ENCODE measurements at places on chromosomes 5 and 9. TPM values are rescaled to one million over a fixed set of nuclear protein-coding genes. Genes with fewer than 3 reads are reported as not detected.

DNA sequence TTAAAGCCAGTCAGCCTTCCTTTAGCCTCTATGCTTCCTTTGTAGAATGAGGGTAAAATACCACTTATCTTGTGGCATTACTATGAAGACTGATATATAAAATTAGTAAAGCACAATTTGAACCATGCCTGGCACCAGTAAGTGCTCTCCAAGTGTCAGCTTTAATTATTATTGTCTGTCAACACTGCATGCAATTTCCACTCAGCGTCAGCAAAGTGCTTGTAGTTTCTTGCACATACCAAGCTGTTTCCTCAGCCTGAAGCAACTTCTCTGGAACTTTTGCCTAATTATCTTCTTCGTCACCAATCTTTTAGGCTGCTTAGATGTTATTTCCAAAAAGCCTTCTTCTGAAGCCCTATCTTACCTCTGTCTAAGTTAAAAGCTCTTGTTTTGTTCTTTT lies 177.3 kb downstream of the CDC42SE2 start:
- no peaks in the 10 kb centered on the region for H3K27me3 ChIP-seq
- DNase-seq = no peak
- H3K4me3 ChIP-seq = no peak overlapping the region
- no peak overlapping the region for H3K27ac ChIP-seq
- H3K4me1 ChIP-seq = no peaks in the 10 kb centered on the region
- peaks cover 11% of the 10 kb centered on the region for H3K36me3 ChIP-seq

- no peak for DNase-seq
- H3K27me3 ChIP-seq = no peaks in the 10 kb centered on the region
Observed at GRCh38 chr5:30849931-30850710, 343.4 kb upstream of the CDH6 start.

DNA sequence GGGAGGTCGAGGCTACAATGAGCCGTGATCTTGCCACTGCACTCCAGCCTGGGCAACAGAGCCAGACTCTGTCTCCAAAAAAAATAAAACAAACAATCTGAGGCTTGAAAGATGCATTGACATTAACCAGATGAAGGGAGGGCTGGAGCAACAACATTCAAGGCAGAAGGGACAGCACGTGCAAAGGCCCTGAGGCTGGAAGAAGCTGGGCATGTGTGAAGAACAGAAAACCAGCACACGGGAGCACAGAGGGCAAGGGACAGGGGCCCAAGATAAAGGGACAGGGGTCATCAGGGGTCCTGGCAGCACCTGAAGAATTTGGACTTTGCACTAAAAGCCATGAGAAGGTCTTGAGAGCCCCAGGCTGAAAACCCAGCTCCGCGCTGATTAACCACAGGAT lies 3.3 kb downstream of the PTGES start:
- DNase-seq = no peak
- H3K4me1 ChIP-seq = peaks cover 2% of the 10 kb centered on the region
- H3K36me3 ChIP-seq = no peaks in the 10 kb centered on the region
- H3K27me3 ChIP-seq = peaks cover 24% of the 10 kb centered on the region

Gene TGFBI
- 3.8 TPM for total RNA-seq

- no peak overlapping the region for H3K4me3 ChIP-seq
- no peak for DNase-seq
- H3K27ac ChIP-seq = no peak overlapping the region
- H3K27me3 ChIP-seq = peaks cover 13% of the 10 kb centered on the region
- no peaks in the 10 kb centered on the region for H3K4me1 ChIP-seq
- no peaks in the 10 kb centered on the region for H3K36me3 ChIP-seq
Observed at GRCh38 chr9:6584881-6585597, 60.5 kb downstream of the GLDC start.

- no peak overlapping the region for H3K4me3 ChIP-seq
- no peak for DNase-seq
- H3K27ac ChIP-seq = peak overlapping the region; percentile 52
- peaks cover 1% of the 10 kb centered on the region for H3K36me3 ChIP-seq
- peaks cover 7% of the 10 kb centered on the region for H3K4me1 ChIP-seq
Observed at GRCh38 chr5:93079046-93079445, 502.0 kb downstream of the NR2F1-AS1 start.

Gene SOWAHA
- total RNA-seq = 0.98 TPM

DNA sequence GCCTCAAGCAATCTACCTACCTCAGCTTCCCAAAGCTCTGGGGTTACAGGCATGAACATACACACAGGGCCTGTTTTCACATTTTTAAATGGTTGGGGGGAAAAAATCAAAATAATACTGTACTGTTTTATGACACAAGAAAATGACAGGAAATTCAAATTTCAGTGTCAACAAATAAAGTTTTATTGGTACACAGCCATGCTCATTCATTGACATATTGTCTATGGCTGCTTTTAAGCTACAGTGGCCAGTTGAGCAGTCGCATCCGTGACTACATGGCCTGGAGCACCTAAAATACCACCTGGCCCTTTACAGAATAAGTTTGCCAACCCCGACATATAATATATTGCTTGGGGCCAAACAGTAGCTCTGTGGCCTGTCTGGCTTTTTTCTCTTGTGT lies 56.4 kb upstream of the GGTA1 start:
- H3K27ac ChIP-seq = no peak overlapping the region
- H3K4me3 ChIP-seq = no peak overlapping the region
- no peaks in the 10 kb centered on the region for H3K36me3 ChIP-seq

Gene CDH6
- 132 TPM for total RNA-seq

DNA sequence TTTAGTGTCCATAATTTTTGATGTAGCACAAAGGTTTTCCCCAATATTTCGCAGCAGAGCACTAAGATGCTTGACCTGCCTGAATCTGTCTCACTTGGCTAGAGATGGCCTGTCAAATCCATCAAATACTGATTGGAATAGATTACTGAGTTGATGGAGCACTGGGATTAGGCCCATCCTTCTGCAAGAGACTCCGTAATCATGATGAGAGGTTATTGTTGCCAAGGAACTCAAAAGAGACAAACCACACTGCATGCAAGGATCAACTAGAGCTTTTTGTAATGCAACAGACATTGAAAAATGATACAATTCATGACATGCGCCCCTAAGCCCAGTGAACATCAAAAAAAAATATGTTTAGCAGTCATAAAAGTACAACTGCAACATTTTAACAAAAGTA lies 585.3 kb upstream of the GRAMD2B start:
- H3K4me1 ChIP-seq = peaks cover 21% of the 10 kb centered on the region
- H3K27me3 ChIP-seq = no peaks in the 10 kb centered on the region

Gene HMCN2
- total RNA-seq = 0.26 TPM

- no peaks in the 10 kb centered on the region for H3K36me3 ChIP-seq
- H3K4me1 ChIP-seq = no peaks in the 10 kb centered on the region
- no peak for DNase-seq
- no peak overlapping the region for H3K27ac ChIP-seq
- no peak overlapping the region for H3K4me3 ChIP-seq
Observed at GRCh38 chr5:143586781-143587362, 183.4 kb upstream of the NR3C1 start.

DNA sequence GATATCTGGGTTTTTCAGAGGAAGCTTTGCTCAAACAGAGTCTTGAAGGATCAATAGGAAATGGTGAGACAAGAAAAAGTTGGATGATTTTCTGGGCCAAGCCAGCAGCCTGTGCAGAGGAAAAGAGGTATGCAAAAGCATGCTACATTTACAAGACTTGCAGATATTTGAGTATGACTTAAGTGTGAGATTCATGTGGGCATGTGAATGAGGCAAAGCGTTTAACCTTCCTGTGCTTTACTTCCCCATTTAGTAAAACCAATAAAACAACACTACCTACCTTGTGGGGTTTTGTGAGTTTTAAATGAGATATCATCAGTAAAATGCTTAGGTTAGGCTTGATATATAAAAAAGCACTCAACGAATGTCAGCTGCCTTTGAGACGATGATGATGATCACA lies 58.1 kb downstream of the PIP5K1B start:
- no peaks in the 10 kb centered on the region for H3K4me1 ChIP-seq
- H3K27ac ChIP-seq = no peak overlapping the region
- no peaks in the 10 kb centered on the region for H3K36me3 ChIP-seq

- peaks cover 2% of the 10 kb centered on the region for H3K4me1 ChIP-seq
- H3K36me3 ChIP-seq = no peaks in the 10 kb centered on the region
- DNase-seq = no peak
- no peak overlapping the region for H3K27ac ChIP-seq
- H3K4me3 ChIP-seq = no peak overlapping the region
Observed at GRCh38 chr5:72511774-72512592, 4.8 kb upstream of the ZNF366 start.

DNA sequence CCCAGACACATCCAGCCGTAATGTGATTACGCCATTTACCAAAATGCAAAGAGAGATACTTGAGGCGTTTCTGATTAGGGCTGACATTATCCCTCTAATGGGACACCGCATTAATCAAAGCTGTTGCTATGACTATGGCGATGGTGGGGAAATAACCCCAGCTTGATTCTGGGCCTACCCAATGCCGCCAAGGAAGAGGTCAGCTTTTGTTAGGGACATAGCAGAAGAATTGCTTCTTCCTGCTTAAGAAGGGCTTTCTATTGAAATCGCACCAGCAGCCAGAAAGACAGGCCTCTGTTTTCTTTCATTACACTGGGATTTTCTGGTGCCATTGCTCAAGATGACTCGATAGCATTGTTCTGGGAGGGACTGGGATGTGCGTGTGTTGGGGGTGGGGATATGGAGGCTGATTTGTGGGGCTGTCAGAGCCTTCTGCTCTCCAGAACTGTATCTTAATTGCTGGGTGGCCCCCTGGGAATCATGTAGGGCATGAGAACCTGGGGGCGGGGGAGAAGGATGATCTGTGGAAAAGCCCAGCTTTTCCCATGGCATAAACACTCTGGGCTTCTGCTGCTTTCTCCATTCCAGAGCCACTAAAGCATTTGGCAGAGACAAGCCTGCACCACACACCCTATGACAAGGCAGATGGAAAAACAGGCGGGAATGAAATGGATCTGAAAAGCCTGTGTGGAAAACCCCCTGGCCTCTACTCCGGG lies 106.5 kb upstream of the RAD23B start:
- H3K4me3 ChIP-seq = no peak overlapping the region
- no peak overlapping the region for H3K27ac ChIP-seq
- no peaks in the 10 kb centered on the region for H3K36me3 ChIP-seq
- H3K4me1 ChIP-seq = peaks cover 5% of the 10 kb centered on the region
- DNase-seq = no peak

GRCh38 chr5:121862801-121863200 lies 11.1 kb downstream of the FTMT start:
- H3K27ac ChIP-seq = no peak overlapping the region
- no peak for DNase-seq
- no peaks in the 10 kb centered on the region for H3K27me3 ChIP-seq
- no peaks in the 10 kb centered on the region for H3K36me3 ChIP-seq
- no peak overlapping the region for H3K4me3 ChIP-seq

DNA sequence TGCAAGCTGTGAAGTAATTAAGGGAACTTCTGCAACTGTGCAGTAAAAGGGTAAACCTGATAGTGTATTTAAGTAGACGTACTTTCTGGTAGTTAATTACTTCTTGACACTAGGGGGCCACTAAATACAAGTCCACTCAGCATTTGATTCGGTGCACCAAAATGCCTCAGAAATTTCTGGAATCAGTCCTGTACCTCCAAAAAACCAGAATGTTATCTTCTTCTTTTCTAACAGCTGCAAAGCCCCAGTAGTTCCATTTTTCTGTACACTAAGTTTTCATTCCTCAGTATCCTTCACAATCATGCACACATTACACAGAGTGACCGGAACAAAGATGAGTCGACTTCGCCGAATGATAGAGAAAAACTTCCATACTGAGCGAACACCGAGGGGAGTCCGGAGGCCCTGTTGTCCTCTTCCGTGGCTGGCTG lies 484 bp downstream of the GFM2 start:
- H3K36me3 ChIP-seq = peaks cover 10% of the 10 kb centered on the region
- H3K4me3 ChIP-seq = peak overlapping the region; percentile 99
- peaks cover 23% of the 10 kb centered on the region for H3K4me1 ChIP-seq
- no peaks in the 10 kb centered on the region for H3K27me3 ChIP-seq
- no peak for DNase-seq

DNA sequence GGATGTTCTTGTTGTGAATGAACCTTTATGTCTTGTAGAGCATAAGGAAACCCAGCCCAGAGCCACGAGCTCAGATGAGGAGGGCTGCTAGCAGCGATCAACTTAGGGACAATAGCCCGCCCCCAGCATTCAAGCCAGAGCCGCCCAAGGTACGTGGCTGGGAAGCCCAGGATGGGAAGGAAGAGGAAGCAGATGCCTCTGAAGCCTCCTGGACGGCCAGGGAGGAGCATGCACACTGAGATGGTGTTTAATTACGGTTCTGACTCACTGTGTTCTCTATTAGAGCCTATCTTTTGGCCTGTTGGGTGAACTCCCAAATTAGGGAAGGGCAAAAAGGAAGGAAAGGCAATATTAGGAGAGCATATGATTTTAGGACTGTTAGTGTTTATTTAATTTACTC lies 75.3 kb downstream of the TJP2 start:
- peaks cover 44% of the 10 kb centered on the region for H3K36me3 ChIP-seq
- no peaks in the 10 kb centered on the region for H3K27me3 ChIP-seq
- H3K4me3 ChIP-seq = no peak overlapping the region
- DNase-seq = no peak
- no peaks in the 10 kb centered on the region for H3K4me1 ChIP-seq

DNA sequence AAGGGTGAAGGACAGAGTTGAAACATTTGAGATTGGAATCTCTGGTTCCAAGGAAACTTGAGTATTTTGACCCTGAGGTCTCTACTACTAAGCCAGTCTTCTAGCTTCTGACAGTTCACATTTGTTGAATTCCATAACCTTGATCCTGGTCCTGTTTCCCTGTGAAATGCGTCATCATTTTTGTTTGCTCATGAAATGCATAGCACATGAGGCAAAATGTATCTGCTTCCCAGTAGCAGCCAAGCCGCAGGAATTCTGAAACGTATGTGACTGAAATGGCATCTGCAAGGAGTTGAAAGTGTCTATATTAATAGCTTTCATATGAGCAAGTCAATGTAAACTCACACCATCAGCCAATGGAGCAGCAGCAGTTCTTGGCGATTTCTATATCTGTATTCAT lies 307.9 kb downstream of the CSNK1G3 start:
- peak overlapping the region; percentile 64 for H3K27ac ChIP-seq
- no peak overlapping the region for H3K4me3 ChIP-seq
- H3K27me3 ChIP-seq = no peaks in the 10 kb centered on the region
- H3K36me3 ChIP-seq = no peaks in the 10 kb centered on the region
- no peak for DNase-seq
- H3K4me1 ChIP-seq = peaks cover 19% of the 10 kb centered on the region

GRCh38 chr5:149135536-149136201 lies 5.6 kb upstream of the ABLIM3 start:
- DNase-seq = no peak
- peaks cover 35% of the 10 kb centered on the region for H3K27me3 ChIP-seq
- H3K36me3 ChIP-seq = no peaks in the 10 kb centered on the region
- no peak overlapping the region for H3K4me3 ChIP-seq
- no peaks in the 10 kb centered on the region for H3K4me1 ChIP-seq
